ENCODE measurements at places on chromosomes 7 and 10.

- DNase-seq = no peak
Observed at GRCh38 chr10:29397221-29397620, 108.4 kb downstream of the LYZL1 start.

GRCh38 chr7:92567460-92567859 lies 22.7 kb downstream of the FAM133B start:
- DNase-seq = no peak

GRCh38 chr10:22218448-22218847 lies 633 bp upstream of the EBLN1 start:
- DNase-seq = peak; percentile 6

DNA sequence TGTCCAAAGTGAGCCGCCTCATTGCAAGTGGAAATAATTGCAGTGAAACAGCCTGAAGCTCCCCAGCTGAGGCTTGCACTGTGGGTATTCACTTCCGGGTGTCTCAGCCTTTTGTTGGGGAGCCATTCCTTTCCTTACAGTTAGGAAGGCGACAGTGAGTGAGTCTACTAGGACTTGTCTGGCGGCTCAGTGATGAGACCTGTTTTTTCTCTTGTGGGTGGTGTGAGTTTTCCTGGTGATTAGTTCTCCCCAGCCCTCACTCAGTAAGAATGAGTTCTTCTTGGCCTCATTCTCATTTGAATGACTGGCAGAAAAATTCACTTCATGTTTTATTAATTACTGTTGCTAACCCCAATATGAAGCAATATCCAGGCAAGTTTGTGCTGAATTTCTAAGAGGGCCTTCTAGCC lies 2.6 kb downstream of the PGAM1 start:
- DNase-seq = no peak

- no peak for DNase-seq
Observed at GRCh38 chr7:2824678-2825461, 19.2 kb downstream of the GNA12 start.

DNA sequence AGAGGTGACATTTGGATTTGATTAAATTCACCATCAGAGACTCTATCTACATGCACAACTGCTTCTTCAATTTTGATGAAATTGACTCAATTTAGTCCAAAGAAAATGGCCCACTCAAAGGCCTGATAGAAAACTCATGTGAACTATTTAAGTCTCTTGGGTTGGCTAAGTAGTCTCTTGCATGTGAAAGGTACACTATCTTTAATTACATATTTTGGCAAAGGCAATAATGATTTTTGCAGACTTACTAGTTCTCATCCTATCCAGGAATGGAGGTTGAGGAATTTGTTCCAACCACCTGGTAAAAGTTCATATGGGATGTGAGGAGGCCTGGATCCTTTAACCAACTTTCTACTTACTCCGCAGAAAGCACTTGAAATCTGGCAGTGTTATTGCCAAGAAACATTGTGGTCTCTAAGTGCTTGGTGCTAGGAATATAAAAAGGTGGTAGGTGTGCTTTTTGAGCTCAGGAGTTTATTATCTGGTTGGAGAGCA lies 618.6 kb upstream of the MKI67 start:
- DNase-seq = no peak

DNA sequence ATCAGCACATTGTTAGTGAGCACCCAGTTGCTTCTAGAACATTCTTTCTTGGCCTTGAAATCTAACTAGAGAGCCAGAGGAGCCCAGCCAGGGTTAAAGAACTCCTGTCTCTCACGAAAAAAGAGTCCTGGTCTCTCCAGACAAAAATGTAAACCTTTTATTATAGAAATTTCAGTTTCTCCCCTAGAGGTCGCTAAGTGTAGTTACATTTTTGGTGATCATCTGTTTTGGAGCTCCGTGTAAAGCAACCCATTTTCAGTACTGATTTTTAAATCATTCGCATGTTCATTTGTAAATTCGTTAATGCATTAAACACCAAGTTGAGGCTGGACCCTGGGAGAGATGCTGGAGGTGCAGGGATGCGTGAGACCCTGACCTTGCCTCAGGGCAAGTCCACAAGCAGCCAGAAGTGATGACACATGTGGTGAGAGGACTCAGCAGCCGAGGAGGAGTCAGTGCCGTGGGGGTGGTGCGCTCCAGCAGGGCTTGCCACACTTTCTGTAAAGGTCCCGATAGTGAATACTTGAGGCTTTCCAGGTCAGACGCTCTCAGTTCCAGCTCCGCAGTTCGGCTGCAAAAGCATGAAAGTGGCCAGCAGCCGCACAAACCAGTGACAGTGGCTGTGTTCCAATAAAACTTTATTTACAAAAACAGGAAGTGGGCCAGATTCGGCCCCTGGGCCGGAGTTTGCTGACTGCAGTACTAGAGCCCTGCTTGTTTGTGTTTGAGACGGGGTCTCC lies 578.6 kb upstream of the FOXK1 start:
- DNase-seq = no peak

DNA sequence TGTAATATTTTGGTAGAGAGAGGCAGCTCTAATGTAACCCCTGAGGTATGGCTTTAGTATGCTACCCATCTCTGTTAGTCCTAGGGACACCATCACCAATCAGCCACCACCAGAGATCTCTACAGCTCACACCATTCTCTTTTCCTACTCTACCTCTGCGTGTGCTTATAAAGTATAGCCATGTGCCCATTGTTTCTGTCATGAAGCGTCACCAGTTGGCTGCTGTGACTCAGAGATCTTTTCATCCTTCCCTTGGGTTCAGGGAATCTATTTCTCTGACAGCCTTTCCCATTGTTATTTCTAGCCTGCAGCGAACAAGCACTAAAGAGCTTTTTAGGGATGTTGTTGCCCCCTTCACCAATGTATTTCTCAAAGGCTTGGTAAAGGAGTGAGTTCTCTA lies 103.3 kb downstream of the TPST1 start:
- DNase-seq = no peak

DNA sequence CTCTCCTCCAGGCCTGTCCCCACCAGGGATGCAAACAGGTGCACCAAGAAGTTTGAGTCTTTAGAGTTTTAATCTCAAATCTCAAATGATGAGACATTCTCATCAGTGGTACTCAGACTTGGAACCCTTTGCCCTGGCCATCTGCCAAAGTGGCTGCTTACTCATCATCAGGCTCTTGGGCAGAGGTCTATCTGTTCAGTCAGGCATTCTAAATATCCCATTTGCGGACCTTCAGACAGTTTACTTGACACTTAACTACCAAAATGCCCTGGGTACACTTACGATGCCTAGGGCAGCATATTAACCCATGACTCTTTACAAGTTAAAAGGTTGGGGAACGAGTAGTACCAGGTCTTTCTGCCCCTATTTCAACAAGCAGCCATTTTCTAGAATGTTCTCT lies 61.2 kb upstream of the YAE1 start:
- peak; percentile 66 for DNase-seq

DNA sequence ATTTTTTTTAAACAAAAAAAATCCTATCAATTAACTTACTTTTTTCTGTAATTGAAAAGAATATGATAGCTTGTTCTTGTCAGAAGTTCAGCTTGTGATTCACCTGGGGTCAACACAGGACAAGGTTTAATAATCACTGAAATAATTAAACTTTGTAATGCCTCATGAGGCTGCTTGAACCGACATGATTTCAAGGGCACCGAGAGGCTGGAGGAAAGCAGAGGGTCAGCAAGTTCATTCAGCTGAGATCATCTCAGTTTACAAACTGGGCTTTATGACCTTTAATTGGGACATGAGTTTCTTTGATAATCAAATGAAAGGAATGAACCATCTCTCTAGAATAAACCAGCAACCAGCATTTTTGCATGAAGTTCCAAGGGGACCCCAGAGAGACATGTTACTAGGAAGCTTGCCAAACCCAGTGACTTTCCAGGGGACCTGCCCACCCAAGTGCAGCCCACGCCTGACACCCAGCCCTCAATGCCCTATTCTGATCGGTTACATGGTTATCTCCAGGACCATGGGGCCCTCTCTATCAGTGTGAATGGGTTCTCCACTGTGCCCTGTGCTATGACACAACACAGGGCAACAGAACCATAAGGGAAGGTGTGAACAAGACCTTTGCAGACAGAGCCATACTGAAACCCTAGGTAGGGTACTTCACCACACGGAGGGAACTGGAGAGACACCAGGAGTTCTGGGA lies 7.8 kb upstream of the CYP3A4 start:
- DNase-seq = peak; percentile 26

DNA sequence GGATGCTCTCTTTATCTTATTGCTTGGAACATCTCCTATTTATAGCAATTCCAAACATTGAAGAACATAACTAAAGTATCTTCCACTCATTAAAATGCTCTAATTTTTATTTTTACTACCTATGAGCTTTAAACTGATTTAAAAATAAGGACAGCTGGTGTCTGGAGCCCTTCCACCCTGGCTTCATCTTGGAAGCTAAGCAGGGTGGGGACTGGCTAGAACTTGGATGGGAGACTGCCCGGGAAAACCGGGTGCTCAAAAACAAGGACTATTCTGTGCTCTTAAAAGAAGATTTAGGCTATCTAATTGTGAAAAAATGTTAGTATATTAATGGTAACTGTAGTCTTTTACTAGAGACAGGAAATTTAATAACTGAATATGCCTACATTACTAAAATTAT lies 69.2 kb downstream of the ARMC3 start:
- peak; percentile 5 for DNase-seq

- no peak for DNase-seq
Observed at GRCh38 chr10:24645784-24646183, 77.9 kb downstream of the ARHGAP21 start.

DNA sequence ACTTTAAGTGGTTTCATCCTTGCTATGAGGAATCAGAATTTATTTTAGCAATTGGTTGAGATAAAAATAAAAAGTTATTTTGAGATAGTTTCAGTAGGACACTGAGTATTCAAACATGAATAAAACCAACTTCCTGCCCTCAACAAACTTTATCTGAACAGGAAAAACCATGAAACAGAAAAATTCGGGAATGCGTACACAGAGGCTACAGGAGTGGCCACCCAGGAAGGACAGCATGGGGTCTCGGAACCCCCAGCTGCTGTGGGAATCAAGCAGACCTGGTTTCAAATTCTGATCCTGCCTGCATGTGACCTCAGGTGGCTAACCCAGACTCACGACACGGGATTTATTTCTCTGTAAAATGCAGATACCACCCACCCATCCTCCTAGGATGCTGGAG lies 49.0 kb upstream of the GRID1 start:
- DNase-seq = no peak

- DNase-seq = no peak
Observed at GRCh38 chr7:103113164-103113563, 35.7 kb downstream of the NAPEPLD start.

- DNase-seq = peak; percentile 50
Observed at GRCh38 chr10:98403812-98404504, 11.0 kb downstream of the PYROXD2 start.

- DNase-seq = peak; percentile 46
Observed at GRCh38 chr7:124784879-124785818, 19.6 kb upstream of the GPR37 start.

DNA sequence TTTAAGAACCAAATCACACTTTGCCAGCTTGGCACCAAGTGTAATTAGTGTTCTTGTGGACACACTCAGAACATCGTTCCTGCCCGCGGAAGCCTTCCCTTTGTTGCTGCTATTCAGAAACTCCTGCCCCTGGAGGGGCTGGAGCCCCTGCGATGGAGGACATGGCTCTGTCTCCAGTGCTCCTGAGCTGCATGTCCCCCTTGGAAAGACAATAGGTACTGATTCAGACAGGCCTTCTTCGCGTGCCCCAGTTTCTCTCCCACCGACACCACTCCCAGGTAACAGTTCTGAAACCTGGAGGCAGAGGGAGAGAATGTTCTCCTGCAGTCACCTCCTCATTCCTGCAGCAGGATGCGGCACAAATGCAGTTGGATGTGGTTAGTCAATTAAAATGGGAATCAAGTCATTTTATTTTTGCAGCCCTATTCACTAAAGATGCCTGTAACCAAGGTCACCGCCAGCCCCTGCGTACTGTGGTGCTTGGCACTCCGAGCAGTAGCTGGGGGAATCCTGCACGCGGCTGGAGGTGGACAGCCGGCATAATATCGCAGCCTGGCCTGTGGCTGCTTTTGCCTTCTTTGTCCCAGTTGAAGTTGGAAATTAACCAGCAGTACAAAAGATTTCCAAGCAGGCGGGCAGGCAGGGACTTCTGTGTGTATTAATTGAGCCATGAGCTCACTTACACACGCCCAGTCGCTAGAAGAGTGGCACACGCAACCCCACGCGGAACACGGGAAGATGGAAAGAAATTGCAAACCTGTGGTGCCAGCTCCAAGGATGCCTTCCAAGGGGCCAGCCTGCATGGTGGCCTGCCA lies 205.7 kb downstream of the EBF3 start:
- DNase-seq = no peak

DNA sequence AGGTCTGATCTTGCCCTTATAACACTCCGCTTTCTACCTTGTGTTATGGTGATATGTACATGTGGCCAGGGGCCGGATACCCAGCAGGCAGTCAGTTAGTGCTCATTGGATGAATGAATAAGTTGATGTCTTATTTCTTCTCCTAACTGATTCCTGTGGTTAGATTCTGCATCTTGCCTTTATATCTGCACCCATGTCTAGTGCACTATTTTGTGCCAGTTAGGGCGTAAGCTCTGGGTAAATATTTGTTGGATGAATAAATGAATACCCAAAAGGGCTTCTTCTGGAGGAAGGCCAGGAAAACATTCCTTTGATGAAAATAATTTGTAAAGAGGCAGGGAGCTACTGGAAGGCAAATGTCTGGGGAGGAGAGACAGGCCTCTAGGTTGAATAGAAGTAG lies 148.2 kb downstream of the CHN2 start:
- no peak for DNase-seq

GRCh38 chr7:130024390-130024789 lies 26.8 kb downstream of the ZC3HC1 start:
- DNase-seq = no peak

- no peak for DNase-seq
Observed at GRCh38 chr10:21337171-21337792, 188.2 kb downstream of the SKIDA1 start.

DNA sequence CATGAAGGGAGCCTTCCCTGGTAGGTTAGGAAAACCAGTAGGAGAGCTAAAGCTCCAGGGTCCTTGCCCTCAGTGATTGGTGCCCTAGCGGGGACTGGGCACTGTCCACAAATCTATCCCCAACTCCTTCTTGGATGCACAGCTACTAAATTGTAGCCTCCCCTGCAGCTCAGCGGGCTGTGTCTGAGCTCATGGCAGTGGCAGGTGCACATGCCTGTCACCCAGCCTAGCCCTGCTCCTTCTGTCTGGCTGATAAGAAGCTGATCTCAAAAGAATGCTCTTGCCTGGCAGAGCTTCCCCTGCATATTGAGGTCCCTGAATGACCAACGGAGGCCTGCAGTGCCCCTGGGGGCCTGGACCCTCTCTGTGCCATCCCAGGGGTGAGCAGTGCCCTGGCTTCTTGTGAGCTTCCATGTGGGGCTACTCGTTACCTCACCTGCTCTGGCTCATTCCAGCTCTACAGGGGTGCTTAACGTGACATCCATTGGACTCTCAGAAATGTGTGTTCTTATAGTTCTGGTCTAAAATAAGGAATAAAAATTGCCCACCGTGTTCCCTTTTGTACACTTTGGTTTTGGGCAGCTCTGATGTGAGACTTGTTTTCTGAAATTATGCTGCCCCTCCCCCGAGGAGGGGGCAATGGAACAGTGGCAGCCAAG lies 59.8 kb upstream of the ANTXRL start:
- DNase-seq = peak; percentile 17

- no peak for DNase-seq
Observed at GRCh38 chr10:127496035-127496434, 53.1 kb upstream of the NPS start.

GRCh38 chr10:62127975-62128374 lies 140.7 kb downstream of the RTKN2 start:
- no peak for DNase-seq

Measured in erythroblast (primary cell).